T-helper 17 cell (primary cell): ENCODE measurements at places on chromosomes 4 and X.

DNA sequence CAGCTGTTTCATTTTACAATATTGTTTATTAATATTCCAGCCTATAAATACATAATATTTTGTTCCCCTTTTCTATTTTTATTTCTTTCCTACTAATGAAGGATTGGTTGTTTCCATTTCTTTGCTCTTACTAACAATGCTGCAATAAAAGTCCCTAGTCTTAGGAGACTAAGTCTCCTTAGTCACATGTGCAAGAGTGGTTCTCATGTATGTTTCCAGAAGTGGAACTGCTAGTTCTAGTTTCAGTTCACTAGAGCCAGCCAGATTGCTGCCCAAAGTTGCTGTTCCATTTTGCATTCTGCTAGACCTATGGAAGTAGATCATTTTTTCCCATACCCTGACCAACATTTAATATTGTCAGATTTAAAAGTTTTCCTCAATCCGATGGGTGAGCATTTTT, 44.3 kb downstream of the CNGA1 start:
- DNase-seq: no peak

- DNase-seq: no peak
These were observed 116.7 kb upstream of the TEX13D start for GRCh38 chrX:124215786-124216185.

- no peak for DNase-seq
These were observed 27.8 kb downstream of the ATP11C start for GRCh38 chrX:139905051-139905450.

DNA sequence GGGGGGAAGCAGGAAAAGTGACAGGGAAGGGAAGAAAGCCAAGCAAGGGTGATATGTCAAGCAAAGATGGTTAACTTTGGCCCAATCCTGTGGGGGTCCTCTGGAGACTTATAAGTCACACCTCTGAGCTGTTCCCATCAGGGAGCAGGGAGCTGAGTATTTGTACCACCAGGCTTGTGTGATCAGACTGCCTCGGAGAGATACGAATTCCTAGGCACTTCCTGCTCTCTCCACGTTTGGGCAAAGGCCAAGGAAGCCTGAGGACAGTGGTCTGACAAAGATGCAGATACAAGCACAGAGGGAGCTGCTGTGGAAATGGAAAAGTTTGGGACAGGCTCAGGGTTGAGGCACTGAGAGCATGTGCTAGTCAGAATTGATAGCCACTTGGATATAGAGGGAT, 10.4 kb upstream of the PPP3CA start:
- DNase-seq: no peak

DNA sequence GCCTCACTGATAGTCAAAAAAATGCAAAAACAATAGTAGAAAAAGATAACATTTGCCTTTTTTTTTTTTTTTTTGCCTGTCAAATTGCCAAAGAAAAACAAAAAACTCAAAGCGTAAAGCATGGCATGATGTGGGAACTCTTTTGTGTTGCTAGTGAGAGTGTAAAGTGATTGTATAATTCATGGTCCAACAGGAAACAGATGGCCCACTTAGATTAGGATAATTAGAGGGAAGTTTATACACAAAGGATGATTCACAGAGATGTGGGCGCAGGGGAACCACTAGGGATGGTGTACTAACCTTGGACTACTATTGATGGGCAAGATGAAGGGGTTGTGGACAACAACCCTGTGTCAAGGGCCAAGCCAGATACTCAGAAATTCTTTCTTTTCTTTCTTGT, 16.4 kb downstream of the MCUB start:
- DNase-seq: no peak

- no peak for DNase-seq
These were observed 72.9 kb upstream of the ENOX2 start for GRCh38 chrX:130975947-130976346.

DNA sequence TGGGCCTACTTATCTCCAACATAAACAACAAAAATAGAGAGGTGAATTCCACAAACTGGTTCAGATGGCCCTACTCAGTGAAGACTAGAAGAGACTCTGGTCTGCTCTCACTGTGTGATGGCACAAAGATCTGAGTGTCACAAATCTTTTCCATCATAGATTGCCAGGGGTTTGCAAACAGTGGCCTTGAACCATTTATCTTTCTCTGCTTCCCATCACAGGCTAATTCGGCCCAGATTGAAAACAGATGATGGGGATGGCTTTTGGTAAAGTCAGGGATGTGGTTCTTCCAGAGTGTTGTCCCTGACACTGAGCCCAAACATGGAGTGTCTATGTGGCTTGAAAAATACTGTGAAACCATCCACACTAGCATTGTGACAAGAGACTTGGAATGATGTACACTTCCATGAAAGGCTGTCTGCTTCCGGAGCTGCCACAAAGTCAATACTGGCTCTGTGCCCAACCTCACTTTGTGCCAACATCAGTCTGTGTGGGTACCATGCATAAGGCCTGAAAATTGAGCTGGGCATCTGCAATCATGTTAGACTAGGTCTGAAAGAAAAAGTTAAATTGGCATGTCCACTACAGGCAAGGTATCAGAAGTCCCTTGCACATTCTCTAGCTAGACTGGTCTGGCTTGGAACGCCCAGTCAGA, 25.2 kb upstream of the PLAC1 start:
- DNase-seq: no peak

DNA sequence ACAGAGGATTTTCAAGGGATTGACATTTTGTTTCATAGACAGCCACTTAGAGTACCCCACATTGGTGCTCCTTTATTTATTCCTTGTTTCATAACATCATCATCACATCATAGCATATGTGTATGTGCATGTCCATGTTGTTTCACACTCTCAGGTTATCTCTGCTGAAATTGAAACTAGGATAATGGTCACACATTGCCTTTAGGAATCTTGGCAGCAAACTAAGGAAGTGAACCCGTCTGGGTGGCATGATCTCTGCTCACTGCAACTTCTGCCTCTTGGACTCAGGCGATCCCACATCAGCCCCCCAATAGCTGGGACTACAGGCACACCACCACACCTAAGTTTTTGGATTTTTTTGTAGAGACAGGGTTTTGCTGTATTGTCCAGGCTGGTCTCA, 234.2 kb upstream of the ANKRD50 start:
- DNase-seq: no peak

- DNase-seq: no peak
These were observed 83.2 kb upstream of the PLAC8 start for GRCh38 chr4:83197555-83198235.

- DNase-seq: no peak
These were observed 145.1 kb downstream of the COL4A5 start for GRCh38 chrX:108584617-108585211.

DNA sequence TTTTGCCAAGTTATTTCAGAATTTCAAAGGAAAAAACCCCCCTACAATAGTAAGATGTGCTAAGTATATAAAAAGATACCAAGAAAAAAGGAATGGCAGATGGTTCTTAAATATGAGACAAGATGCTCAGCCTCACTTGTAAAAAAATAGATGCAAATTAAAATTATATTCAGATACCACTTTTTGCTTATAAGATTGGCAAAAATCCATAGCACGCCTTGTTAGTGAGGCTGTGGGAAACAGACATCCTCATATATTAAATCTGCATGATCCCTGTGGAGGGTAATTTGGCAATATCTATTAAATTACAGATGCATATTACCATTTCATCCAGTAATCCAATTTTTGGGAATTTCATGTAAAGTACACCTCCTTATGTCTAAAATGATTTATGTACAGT, 62.5 kb upstream of the PDHA1 start:
- no peak for DNase-seq

GRCh38 chr4:74970577-74970976, 37.7 kb downstream of the PARM1 start:
- DNase-seq: no peak
